GM13976 (cell line): ENCODE measurements at places on chromosomes 12 and 14.

- no peak for DNase-seq
Measured at GRCh38 chr12:11762723-11763326, 113.4 kb downstream of the ETV6 start.

DNA sequence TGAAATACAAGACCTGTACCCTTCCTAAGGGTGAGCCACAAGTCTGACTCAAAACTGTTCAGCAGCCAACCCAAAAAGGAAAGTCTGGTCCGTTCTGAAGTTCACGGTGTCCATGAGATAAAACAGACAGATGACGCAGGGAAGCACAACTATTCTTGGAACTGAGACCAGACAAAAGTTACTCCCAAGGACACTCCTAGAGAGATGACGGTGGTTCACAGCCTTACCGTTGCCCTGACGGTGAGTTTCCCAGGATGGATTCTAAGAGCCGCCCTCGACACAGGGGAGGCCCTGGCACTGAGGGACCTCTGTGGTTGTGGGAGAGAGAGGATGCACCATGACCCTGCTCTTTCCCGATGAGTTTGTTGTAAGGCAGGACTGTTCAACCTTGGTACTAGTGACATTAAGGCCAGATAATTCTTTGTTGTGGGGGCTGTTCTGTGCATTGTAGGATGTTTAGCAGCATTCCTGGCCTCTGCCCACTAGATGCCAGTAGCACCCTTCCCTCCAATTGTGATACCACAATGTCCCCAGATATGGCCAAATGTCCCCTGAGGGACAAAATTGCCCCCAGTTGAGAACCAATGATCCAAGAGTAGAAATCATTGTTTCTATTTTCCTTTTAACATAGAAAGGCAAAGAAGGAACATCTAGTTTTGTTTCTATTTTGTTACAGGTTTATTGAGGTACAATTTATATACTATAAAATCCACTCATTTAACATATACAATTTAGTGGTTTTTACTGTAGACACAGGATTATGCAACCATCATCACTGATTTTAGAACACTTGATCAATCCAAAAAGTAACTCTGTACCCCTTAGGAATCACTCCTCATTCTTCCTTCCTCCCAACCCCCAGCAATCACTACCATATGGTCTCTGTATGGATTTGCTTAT is 23.0 kb downstream of the OR10P1 start:
- DNase-seq: no peak

- DNase-seq: peak; percentile 42
Measured at GRCh38 chr12:88391556-88391955, 188.7 kb downstream of the KITLG start.

DNA sequence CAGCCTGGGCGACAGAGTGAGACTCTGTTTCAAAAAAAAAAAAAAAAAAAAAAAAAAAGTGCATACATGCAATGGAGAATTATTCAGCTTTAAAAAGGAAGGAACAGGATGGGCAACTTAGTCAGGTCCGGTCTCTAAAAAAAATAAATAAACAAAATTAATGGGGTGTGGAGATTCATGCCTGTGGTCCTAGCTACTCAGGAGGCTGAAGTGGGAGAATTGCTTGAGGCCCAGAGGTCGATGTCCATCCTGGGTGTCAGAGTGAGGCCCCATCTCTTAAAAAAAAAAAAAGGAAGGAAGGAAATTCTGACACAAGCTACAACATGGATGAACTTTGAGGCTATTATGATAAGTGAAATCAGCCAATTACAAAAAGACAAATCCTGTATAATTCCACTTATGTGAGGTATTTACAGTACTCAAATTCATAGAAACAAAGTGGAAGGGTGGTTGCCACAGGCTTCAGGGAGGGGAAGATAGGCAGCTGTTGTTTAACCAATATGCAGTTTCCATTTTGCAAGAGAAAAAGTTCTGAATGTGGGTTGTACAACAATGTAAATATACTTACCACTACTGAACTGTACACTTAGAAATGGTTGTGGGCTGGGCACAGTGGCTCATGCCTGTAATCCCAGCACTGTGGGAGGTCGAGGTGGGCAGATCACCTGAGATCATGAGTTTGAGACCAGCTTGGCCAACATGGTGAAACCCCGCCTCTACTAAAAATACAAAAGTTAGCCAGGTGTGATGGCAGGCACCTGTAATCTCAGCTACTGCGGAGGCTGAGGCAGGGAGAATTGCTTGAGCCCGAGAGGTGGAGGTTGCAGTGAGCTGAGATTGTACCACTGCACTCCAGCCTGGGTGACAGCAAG is 12.3 kb upstream of the APOF start:
- no peak for DNase-seq

DNA sequence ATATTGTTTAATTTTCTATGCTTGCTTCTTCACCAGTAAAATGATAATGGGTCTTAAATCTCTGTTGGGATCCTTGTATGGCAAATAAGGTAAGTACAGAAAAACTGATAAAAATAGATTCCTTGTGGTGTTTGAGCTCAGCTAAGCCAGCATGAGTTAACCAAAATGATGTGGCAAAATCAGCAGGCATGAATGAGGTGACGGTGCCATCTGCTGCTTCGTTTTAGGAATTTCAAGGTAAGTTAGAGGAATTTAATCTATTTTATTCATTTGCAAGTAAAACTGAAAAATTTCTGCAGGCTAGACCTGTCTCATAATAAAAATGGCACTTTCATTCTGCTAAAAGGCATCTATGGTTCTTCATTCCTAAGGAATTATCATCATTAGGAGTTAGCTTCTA is 10.0 kb upstream of the CLEC7A start:
- peak; percentile 46 for DNase-seq
